ENCODE measurements at places on chromosomes 5 and 9.

- no peak for DNase-seq
Observed at GRCh38 chr5:180020176-180020575, 51.4 kb downstream of the RNF130 start.

- DNase-seq: no peak
Observed at GRCh38 chr5:1235838-1236237, 10.7 kb downstream of the SLC6A18 start.

- no peak for DNase-seq
Observed at GRCh38 chr5:156197042-156197635, 129.8 kb upstream of the SGCD start.

- no peak for DNase-seq
Observed at GRCh38 chr5:137629646-137630045, 106.2 kb downstream of the KLHL3 start.

DNA sequence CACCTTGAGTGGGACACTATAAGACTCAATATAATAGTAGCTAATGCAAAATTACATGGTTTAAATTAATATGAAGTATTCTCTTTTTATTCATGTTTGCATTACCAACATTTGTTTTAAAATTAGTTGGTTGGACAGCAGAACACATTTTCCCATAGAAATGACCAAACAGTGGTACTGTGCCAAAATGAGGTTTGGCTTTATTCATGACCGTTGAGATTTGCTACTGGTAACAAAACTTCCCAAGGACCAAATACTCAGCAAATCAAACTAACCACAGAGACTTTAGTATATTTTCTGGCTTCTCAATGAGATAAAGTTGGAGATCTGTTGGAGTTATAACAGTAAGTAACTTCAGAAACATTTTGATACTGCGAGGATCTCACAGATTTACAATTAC, 637.8 kb upstream of the MEF2C start:
- no peak for DNase-seq

- DNase-seq: no peak
Observed at GRCh38 chr5:176533390-176533789, 3.8 kb downstream of the RNF44 start.

GRCh38 chr9:36218411-36218901, 27.7 kb downstream of the CLTA start:
- DNase-seq: no peak

- no peak for DNase-seq
Observed at GRCh38 chr9:30201024-30201423, 2183.4 kb upstream of the ACO1 start.

GRCh38 chr5:115639377-115639776, 13.5 kb upstream of the TMED7 start:
- no peak for DNase-seq

DNA sequence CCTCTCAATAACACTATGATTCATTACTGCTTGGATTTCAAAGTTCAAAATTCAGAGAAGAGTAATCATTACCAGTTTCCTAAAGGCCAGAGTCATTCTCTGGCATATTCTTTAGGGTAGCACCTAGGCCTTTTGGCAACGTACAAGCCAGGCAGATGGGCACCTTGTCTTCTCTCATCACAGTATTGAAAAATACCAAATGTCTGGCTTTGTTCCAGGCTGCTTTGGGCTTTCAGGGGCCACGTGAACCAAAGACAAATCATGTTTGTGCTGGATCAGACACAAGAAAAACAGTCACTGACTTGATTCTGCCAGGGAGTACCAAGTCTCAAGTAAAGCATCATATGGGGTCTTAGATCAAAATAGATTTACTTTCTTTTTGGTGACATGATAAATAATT, 15.5 kb downstream of the MEGF9 start:
- no peak for DNase-seq

DNA sequence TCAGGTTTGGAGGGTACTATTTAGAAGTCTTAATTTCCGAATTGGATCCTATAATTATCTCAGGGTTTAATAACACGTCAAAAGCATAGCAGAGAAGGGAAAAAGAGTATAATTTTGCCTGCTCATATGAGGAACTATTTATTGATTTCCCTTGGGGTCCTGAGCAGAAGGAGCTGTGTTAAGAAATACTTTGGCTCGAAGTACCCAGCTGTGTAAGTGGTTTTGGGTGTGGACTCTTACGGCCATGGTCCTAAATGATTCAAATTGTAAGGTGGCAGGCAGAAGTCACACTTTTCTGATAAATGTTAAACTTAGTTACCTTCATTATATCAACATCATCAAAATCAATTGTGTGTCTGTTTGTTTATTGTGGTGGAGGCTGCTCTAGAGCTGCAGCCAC, 190.4 kb downstream of the MTRR start:
- no peak for DNase-seq

DNA sequence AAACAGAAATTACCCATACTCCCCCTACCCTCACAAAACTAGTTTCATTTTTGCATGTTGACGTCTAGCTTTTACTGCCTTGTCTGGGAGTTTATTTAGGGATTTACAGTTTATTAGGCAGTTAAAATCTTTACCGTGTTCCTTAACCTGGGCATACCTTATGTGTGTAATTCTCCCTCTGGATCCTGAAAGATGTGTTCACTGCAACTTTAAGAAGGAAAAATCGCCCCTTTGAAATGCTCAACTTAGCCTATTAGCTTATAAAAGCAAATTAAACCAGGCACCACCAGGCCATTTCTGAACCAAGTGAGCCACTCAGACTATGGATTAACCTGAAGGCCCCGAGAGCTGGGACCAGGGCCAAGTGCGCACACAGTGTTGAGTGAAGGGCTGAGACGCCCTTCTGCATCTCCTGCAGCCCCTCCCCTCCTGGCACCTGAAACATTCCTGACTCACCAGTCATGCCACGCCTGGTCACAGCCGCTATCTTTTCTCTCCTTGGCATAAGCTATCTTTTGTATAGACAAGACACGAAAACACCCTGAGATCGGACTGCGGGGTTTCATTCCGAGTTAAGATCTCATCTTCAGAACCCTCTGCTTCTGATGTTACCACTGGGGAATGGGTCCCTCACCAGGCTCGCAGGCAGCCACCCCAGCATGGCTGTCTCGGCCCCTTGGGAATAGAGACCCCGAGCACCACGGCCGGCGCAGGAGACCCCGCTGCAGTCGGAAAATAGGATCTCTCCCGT, 111.9 kb downstream of the ROR2 start:
- DNase-seq: no peak

DNA sequence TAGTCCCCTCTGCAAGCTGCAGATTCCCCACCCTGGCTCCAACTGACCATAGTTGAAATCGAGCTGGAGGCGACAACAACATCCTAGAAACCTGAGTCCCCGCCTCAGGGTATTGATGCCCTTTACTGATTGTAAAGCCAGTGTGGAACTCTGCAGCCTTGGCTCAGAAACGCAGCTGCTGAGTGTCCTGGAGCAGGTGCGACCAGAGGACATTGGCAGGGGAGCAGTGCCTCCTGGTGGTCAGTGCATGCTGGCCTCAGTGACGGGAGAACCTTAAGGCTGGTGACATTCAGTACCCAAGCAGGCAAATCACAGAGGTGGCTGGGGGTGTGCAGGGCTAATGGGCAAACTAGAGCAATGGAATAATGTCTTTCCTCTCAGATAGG, 20.4 kb upstream of the ZNF354B start:
- DNase-seq: no peak

DNA sequence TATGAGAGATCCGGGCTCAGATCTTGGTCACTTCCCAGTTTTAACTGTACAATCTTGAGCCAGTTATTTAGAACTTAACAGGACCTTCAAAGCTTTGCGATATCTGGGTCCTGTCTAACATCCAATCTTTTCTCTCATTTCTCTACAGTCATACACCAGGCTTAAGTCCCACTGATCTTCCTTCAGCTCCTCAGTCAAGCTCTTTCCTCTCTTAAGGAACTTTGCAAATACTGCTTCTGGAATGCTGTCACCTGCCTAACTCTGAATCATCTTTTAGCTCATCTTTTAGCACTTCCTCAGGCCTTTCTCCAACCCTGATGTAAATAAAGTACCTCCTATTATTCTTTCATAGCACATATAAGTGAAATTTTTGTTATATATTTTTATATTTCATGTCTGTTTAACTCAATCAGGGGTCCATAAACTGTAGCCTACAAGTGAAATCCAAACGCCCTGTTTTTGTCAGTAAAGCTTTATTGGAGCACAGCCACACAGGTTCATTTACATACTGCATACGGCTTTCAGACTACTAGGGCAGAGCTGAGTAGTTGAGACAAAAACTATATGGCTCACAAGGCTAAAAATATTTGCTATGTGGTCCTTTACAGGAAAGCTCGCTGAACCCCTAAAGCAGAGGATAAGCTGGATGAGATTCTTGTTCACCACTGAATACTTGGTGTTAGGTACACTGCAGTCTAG, 63.5 kb downstream of the MEF2C start:
- no peak for DNase-seq

- no peak for DNase-seq
Observed at GRCh38 chr5:23257656-23258055, 249.8 kb upstream of the PRDM9 start.

DNA sequence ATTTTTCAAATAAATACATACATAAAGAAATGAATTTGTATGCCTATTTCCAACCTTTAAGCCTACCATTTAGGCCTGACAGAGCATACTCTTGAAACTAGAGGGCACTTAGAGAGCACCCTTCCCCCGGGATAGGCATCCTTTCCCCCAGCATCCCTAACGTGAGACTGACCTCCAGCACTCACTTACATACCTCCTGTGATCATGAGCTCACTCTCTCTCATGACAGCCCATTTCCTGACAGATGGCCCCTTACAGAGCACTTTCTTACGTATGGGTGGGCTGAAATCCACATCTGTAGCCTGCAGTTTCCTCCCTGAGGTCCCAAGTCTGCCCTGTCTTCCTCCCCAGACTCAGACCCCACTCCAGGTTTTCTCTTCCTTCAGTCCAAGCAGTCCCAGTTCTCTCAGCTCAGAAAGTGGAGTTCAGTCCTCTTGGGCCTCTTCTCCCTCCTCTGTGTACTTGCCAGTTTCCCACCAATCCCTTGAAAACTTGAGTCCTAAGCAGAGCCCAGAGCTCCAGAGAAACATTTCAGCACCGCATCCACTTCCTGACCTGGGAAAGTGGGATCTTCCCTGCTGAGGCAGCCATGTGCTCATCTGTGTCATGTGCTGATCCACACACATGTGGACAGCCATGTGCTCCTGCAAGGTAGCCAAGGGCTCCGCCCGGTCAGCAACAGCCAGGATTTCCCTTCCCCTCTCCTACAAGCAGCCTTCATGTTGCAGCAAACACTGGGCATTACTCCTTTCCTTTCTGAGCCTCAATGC, 2.2 kb upstream of the CDX1 start:
- no peak for DNase-seq

- DNase-seq: no peak
Observed at GRCh38 chr9:132726576-132727130, 56.4 kb downstream of the GTF3C4 start.

DNA sequence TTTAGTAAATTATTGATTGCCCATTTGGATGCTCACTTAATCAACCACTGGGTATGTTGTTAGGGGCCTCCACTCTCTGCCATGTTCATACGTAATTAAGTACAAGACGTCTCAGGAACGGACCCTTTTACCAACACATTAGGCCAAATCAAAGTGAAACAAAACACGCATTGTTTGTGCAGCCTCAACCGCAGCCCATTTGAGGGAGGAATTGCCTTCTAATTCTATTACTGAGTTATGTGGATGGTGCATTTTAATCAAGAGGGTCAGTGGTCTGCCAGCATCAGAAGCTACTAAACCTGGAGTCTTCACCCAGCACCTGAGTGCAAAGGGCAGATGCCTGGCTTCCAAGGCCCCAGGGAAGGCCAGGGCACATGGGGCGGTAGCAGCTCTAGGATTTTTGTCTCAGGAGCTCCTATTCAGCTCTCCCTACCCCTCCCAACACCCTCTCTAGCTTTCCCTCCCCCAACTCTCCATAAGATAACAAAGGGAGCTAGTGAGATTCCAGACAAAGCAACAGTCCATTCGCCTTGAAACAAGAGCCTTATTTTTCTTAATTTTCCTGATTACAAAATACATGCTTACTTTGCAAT, 7.9 kb upstream of the MED27 start:
- no peak for DNase-seq

DNA sequence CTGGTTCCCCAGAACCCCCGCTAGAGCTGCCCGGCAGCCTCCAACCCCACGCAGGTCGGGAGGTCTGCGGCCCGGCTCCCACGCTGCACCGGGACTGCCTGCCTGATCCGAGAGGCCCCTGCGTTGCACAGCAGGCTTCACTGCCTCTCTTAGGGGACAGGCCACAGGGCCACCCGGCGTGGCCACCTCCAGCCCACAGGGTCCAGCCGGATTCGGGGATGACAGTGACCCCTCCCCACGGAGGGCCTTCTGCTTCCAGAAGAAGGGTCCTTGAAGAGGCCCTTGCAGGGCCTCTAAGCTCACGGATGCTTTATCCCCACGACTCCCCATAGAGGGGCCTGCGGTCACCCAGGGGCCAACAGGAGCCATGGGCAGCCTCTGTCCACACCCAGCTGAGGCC, 66.1 kb upstream of the PPP1R26 start:
- DNase-seq: no peak

DNA sequence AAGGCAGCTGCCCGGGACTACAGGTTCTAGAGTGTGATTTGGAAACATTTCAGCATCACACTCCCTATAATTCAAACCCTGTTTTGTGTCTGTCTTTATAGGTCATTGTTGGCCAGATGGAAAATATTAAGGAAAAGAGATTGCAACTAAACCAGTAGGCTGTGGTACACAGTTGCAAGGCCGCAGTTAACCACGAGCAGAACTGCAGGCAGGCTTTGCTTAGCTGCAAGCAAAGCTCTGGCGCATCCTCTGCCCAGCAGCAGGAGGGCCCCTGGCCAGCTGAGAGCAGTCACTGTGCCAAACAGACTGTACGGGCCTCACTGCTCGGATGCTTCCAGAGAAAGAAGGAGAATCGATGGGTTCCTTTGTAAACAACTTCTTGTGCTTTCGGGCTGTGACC, 204.5 kb downstream of the DENND1A start:
- DNase-seq: peak; percentile 10

DNA sequence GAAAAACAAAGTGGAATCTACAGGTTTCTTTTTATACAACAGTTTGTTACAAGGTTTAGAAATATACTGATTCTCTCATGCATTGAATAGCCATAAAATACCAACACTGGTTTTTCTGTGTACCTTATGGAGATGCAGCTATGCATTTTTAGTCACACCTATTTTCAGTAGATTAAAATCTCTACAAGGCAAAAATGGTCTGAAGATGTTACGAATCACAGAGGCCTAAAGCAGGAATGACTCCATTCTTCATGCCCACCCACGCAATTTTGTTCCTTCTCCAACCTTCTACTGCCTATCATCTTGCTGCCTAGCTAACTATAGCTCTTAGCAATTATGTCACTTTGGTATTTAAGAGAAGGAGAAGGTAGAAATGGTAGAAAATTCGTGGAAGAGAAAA, 9.9 kb downstream of the PLK2 start:
- DNase-seq: no peak

- DNase-seq: no peak
Observed at GRCh38 chr5:1536871-1537602, 13.3 kb upstream of the LPCAT1 start.

GRCh38 chr9:113963017-113963620, 87.0 kb downstream of the ZNF618 start:
- DNase-seq: no peak

DNA sequence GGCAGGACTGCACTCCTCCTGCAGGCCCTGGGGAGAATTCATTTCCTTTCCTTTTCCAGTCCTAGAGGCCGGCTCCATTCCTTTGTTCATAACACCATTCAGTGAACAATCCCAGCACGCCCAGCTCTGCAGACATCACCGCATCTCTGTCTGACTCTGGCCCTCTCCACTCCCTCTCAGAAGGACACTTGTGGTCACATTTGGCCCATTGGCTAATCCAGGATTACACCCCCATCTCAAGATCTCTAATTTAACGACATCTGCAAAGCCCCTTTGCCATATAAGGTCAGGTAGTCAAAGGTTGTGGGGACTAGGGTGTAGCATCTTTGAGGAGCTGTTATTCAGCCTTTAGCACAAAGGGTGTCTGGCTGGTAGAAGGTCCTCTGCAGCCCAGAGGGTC, 185.0 kb upstream of the DAP start:
- no peak for DNase-seq
